Activated T-cell treated with anti-CD3 and anti-CD28 coated beads for 1 hour (primary cell): ENCODE measurements at places on chromosomes 12 and 14.

GRCh38 chr12:100867639-100868393 is 73.2 kb downstream of the ANO4 start:
- no peak for DNase-seq

GRCh38 chr12:13004361-13004760 is 4.3 kb upstream of the HEBP1 start:
- no peak for DNase-seq

- DNase-seq = no peak
These were observed 59.4 kb downstream of the TSPAN11 start for GRCh38 chr12:30985814-30986452.

GRCh38 chr12:130992979-130993538 is 39.4 kb downstream of the ADGRD1 start:
- DNase-seq = no peak

- no peak for DNase-seq
These were observed 4.6 kb downstream of the ANO6 start for GRCh38 chr12:45220363-45220931.

GRCh38 chr14:56585461-56586084 is 6.0 kb downstream of the TMEM260 start:
- no peak for DNase-seq

DNA sequence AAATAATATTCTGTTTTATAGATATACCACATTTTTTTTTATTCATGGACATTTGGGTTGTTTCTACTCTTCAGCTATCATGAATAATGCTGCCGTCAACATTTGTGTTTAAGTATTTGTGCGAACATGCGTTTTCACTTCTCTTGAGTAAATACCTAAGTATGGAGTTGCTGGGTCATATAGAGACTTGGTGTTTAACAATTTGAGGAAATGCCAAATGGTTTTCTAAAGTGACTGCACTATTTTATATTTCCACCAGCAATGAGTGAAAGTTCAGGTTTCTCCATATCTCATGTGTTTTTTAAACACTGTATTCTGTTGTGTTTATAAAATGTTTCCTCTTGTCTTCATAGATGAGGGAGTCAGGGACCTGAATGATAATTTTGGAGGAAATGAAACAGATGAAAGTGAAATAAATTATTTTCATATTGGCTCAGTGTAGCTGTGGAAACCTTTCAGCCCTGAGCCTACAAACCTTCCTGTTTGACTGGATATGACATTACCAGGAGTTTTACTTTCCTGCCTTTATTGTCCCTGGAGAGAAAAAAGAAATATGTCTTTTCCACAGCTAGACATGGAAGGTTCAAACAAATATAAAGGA is 26.3 kb downstream of the DAAM1 start:
- DNase-seq = no peak

DNA sequence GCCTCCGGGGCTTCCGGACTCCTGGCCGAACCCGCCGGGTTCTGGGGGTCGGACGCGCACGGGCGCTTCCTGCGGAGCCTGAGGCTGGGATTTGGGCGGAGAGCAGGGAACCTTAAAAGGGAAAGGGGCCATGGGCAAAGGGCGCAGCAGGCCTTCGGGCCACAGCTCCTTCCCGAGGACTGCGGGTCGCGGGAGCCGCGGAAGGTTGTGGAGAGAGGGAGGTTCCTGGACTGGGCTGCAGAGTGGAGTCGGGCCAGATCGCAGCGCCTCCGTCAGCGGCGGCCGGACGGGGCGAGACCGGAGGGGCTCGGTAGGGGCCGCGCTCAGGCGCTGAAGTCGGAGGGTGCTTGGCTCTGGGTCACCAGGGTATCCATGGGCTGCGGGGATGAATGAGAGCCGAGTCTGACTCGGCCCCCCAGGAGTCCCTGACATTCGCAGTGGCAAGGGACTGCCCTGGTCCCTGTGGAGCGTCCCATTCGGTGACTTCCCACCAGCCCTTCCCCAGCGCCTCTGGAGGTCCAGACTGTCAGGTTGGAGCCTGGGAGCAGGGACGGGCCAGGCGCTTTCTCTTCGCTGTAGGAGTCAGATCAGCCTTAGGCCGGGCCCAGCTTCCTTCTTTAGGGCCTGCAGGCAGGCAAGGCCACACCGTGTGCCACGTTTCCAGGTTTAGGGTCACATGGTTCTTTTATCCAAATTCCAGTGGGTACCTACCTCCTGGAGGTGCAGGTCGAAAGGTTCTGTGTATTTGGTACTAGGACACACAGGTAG is 938 bp upstream of the SLC25A29 start:
- no peak for DNase-seq

GRCh38 chr12:25322918-25323531 is 72.3 kb upstream of the KRAS start:
- no peak for DNase-seq

- DNase-seq = no peak
These were observed 194.1 kb downstream of the KTN1 start for GRCh38 chr14:55773984-55774545.

DNA sequence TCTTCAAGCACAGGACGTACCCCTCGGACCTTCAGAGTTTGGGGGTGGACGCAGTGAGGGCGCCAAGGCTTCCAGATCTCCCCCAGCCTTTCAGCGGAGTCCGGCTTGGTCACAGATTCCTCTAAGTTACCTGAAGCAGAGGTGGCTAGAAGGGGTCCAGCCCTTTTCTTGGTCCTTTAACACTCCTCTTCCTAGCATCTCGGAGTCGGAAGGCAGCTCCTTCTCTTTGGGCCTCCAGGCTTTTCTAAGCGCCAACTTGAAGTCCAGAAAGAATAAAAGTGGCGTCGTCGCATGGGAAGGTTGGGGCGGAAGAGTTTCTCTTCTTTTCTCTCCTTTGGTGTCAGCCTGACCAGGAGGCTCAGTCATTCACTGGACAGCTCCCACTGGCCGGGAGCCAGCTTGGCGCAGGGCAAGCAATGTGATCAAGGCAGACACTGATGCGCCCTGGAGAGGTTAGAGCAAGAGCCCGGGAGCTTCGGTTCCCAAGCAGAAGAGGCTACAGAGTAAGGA is 9.6 kb downstream of the OR6S1 start:
- no peak for DNase-seq

DNA sequence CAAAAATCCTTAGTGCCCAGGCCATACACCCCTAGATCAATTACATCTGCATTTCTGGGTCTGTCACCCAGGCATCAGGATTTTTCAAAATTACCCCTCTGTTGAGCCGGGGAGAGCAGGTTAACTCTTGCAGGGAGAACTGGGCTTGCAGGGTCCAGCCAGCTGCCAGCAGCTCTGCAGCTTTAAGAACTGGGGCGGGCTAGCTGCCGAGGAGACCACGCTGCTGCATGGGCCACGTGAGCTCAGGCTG is at the start of gene DGLUCY:
Gene DGLUCY (plus strand): TSS at position 245 of the 250 bp plus-strand sequence. CDS start 46,222 bp downstream, outside the sequence.
- no peak for DNase-seq

- no peak for DNase-seq
These were observed 3.1 kb upstream of the GPX2 start for GRCh38 chr14:64945431-64946178.

DNA sequence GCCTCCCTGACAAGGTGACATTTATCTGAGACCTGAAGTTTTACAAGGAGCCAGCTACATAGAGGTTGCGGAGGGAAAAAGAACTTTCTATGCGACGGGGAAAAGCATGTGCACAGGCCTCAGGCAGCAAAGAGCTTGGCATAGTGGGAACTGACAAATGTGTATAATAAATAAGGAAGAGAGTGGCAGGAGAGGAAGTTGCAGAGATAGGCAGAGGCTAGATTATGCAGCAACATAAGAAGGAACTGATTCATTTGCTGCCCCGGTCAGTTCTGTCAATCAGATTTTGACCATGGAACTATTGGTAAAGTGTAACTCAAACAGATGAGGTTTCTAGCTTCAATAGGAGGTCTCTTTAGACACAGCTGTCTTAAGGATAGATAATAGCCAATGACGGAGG is 33.7 kb upstream of the RIC8B start:
- DNase-seq = no peak

DNA sequence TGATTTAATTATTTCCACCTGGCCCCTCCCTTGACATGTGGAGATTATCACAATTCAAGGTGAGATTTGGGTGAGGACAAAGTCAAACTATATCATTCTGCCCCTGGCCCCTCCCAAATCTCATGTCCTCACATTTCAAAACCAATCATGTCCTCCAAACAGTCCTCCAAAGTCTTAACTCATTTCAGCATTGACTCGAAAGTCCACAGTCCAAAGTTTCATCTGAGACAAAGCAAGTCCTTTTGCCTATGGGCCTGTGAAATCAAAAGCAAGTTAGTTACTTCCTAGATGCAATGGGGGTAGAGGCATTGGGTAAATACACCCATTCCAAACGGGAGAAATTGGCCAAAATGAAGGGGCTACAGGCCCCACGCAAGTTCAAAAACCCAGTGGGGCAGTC is 31.1 kb upstream of the SPATA7 start:
- no peak for DNase-seq

- DNase-seq = no peak
These were observed 8.2 kb upstream of the MAX start for GRCh38 chr14:65110525-65110924.

DNA sequence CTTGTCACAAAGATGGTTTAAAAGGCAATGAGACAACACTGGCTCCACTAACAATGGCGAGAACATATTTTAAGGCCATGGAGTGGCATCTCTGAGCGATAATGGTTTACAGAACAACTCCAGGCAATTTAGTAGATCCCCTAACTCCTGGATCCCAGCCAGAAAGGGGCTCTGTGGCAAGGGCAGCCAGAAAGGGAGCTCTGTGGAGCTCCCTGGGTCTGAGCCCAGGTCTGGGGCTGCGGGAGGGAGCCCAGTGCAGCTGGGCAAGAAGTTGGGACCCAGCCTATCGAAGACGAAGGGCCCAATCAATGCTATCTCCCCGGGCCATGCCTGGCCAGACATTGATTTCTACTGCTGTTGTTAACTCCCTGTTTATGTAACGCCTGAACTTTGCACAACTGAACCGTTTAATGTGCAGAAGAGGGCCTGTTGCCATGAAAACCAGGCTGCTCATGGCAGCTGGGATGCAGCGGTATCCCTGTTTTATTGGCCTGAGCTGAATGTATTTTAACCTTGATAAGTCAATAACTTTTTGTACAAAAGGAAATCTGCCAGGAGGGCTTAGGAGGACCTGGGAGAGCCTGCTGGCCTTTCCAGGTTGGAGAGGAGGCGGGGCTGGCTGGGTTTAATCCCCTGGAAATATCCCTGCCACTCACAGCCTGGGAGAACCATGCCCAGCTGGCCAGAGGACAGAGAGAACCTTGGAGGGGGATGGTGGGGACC is 6.7 kb upstream of the FAM222A start:
- no peak for DNase-seq

DNA sequence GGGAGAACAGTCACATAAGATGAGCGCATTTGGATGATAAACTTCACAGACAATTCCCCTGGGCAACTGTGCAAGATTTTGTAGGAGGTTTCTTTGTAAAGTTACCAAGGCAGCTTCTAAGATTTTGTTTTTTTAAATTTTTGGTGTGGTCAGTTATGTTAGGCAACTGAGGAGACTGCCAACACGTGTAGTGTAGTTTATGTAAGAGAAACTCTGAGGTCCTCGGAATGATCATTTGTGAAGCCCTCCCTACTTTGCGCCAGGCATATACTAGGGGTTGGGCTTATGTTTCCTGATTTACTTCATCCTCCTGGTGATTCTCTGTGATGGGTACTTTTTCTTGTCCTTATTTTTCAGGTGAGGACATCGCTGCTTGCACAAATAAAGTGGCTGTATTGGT is 433.6 kb downstream of the TMEM132D start:
- no peak for DNase-seq

GRCh38 chr12:79402606-79403005 is 288.2 kb downstream of the PAWR start:
- DNase-seq = no peak

DNA sequence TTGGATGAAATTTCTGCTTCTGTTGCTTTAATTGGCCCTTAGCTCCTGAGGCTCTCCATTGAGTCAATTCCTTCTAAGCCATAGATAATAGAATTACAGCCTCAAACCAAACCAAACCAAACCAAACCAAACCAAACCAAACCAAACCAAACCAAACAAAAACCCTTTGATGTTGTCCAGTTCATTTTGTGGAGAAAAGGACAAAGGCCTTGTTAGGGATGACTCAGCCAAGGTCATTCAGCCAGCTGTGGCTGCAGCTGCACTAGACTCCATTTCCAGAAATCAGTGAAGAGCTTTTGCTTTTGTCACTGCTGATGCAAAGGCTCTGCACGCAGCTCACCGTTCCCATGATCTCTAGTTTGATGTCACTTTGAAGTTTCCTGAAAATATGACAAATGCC is 82.2 kb upstream of the RMST start:
- DNase-seq = no peak

- no peak for DNase-seq
These were observed 5.4 kb upstream of the GSC start for GRCh38 chr14:94775091-94775870.

- no peak for DNase-seq
These were observed 13.3 kb downstream of the NGDN start for GRCh38 chr14:23482823-23483148.

- DNase-seq = no peak
These were observed 354.8 kb upstream of the TMEM132C start for GRCh38 chr12:127912035-127912665.
